ENCODE measurements at places on chromosomes 16 and 17.

- DNase-seq, result no peak
Measured at GRCh38 chr17:58985971-58986370, 120.7 kb downstream of the TRIM37 start.

DNA sequence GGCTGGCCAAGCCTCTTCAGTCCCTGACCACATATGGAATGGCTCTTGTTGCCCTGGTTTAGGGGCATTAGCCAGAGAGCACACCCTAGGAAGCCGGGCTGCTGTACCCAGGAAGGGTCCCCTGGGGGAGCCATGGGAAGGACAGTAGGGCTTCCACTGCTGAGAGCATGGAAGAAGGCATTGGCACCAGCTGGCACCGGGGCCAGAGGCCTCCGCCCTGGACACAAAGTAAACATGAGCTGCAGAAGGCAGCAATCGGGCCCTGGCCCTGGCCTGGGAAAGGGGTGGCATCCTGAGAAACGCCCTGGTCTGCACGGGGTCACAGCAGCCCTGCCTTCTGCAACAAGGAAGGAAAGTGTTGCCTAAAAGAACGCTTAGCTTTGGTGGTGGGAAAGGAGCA lies 49.4 kb downstream of the VAC14 start:
- peak; percentile 47 for DNase-seq

DNA sequence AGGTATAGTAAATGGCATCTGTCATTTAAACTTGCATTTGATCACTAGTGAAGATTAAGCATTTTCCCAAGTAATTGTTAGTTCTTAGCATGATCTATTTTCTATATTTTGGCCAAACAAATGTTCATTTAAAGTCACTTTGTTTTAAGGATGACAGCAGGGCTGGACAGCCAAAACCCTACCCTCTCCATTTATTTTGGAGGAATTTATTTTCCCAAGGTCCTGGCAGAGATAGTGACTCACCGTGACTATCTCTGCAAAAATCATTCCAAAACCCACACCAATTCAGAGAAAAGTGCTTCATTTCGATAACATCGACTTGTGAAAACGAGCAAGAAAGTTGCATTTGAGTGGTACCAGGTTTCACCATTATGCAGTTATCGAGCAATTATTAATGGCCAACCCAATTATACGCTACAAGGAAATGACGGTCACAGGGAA lies 665 bp upstream of the AKAP1 start:
- DNase-seq, result no peak

- no peak for DNase-seq
Measured at GRCh38 chr16:19882646-19883045, 2.0 kb downstream of the GPRC5B start.

DNA sequence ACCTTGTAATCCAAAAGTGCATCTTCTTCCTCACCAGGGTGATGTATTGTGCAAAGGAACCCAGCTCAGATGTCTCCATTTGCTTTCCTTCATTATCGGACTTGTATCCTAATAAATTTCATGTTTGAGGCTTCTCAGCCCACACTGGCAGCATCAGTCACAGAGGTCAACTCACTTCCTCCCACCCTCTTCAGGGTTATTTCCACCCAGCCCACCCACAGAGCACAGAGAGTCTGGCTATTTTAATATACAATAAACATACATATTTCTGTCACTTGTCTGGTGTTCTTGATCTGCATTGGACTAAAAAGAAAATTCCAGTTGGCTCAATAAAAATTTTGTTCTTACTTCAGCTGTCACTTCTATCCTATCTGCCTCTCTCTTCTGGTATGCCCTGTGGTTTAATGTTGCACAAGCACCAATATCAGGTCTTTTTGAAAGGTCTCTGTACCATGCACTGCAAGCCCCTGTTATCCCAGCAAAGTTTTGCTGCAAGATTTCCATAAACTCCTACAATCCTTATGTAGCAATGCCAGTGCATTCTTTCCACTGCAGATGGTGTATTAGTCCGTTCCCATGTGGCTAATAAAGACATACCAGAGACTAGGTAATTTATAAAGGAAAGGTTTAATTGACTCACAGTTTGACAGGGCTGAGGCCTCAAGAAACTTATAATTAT lies 201.8 kb downstream of the CDH11 start:
- no peak for DNase-seq

- DNase-seq, result no peak
Measured at GRCh38 chr17:70139449-70139993, 29.8 kb upstream of the KCNJ2 start.

- no peak for DNase-seq
Measured at GRCh38 chr16:55040366-55041086, 109.9 kb downstream of the IRX5 start.

DNA sequence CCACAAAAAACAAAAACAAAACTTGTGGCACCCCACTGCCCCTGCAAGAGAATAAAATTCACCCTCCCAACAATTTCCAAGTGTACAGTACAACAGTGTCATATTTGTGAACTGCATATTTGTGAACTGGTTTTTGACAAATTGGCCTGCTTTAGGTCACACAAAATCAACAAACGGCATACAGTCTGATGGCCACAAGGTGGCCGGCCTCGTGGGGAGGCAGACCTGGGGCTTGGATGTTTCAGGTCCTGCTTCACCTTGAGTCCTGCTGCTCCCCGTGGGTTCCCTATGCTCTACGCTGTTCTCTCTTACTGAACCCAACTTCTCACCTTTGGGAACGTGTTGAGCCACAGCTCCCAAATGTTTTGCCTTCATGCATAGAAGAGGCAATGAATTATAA lies 102.2 kb downstream of the CDK5R1 start:
- no peak for DNase-seq

GRCh38 chr16:67672306-67672705 lies 5.7 kb downstream of the C16orf86 start:
- peak; percentile 28 for DNase-seq

DNA sequence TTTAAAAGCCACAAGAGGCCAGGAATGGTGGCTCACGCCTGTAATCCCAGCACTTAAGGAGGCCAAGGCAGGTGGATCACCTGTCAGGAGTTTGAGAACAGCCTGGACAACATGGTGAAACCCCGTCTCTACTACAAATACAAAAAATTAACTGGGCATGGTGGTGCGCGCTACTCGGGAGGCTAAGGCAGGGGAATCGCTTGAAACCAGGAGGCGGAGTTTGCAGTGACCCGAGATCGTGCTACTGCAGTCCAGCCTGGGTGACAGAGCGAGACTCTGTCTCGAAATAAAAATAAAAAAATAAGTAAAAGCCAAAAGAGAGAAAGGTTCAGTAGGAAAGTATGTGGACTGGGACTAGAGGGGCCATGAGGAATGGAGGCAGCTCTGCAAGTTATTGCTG lies 13.1 kb upstream of the ITGAL start:
- DNase-seq, result no peak

GRCh38 chr17:66781135-66781534 lies 53.8 kb upstream of the CACNG5 start:
- no peak for DNase-seq

DNA sequence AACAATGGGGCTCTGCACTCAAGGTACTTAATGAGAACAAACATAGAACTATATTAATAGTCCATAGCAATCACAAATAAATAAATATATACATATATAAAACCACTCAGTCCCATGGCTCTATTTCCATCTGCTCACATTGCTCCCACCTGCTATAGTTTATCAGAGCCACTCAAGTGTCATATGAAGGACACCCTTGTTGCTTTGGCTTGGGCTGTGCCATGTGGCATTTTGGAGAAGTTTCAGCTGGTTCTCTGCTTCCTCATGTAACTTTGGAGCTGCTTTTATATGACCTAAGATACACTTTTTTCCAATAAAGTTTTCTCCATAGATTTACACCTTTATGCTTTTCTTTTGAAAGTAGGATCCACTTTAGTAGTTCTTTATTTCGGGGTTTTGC lies 126.4 kb downstream of the KCNJ2 start:
- DNase-seq, result no peak

GRCh38 chr16:17945080-17945601 lies 391.4 kb downstream of the NPIPA8 start:
- DNase-seq, result no peak

DNA sequence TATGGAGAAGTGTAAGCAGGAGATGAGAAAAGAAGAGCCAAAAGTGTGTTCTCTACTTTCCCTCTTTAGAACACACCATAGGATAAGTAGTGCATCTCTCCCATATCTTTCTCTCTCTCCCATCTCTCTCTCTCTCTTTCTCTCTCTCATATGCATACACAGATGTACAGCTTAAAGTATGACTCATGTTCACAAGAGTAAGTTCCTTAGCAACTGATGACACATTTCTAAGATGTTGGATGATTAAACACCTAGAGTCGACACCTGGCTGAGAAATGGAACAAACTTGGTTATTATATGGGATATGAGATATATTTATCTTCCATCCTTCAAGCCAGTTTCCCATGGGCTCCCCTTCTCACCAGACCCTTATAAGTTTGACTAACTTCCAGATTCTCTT lies 113.5 kb downstream of the TMEM132E start:
- no peak for DNase-seq

GRCh38 chr17:73064084-73064938 lies 28.2 kb downstream of the SLC39A11 start:
- no peak for DNase-seq

GRCh38 chr16:48565752-48566151 lies 44.2 kb downstream of the N4BP1 start:
- DNase-seq, result no peak

DNA sequence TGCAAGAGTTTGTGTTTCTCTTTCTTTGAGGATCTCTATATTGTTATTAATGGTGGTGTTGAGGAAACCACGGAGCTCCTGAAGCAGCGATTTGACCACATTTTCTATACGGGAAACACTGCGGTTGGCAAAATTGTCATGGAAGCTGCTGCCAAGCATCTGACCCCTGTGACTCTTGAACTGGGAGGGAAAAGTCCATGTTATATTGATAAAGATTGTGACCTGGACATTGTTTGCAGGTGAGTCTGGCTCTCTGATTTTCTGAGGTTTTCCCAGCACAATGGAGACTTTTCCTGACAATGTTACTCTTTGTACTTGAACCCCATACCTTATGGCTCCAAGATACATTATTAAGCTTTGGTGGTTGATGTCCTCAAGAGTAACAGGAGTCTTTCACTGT lies 7.8 kb downstream of the ALDH3A2 start:
- no peak for DNase-seq

GRCh38 chr17:31158746-31159377 lies 64.1 kb downstream of the NF1 start:
- no peak for DNase-seq

DNA sequence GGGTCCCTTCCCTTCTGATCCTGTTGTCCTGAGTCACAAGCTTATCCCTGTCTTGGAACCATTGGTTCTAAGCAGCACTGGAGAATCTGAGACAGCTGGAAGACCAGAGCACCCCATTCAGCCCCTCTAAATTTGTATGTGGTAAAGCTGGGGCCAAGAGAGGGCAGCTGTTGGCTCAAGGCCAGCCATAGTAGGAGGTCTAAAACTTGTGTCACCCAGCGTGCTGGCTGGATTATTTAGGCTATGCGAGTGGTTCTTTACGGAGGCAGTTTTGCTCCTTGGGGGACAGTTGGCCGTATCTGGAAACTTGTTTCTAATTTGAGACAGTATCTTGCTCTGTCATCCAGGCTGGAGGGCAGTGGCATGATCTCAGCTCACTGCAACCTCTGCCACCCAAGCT lies 69.6 kb upstream of the GSE1 start:
- no peak for DNase-seq

GRCh38 chr17:5706577-5707210 lies 122.4 kb upstream of the NLRP1 start:
- DNase-seq, result peak; percentile 35

GRCh38 chr17:4405038-4405669 lies 28.6 kb upstream of the SPNS3 start:
- no peak for DNase-seq

DNA sequence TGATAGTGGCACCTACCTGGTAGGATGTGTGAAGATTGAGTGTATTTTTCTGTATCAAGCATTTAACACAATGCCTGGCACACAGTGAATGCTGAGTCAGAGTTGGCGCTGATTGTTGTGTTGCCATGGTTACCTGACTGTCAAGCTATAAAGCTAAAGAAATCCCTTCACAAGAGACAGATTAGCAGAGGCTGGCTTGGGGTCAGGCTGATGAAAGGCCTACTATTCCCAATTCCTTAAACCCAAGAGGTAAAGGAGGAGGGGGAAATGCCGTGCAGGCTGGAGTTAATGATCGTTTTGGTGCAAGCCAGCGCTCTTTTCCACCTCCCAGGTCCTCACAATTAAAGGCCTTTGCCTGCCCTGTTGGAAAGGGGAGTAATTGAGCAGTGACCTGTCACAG lies 5.9 kb downstream of the CLEC19A start:
- no peak for DNase-seq

DNA sequence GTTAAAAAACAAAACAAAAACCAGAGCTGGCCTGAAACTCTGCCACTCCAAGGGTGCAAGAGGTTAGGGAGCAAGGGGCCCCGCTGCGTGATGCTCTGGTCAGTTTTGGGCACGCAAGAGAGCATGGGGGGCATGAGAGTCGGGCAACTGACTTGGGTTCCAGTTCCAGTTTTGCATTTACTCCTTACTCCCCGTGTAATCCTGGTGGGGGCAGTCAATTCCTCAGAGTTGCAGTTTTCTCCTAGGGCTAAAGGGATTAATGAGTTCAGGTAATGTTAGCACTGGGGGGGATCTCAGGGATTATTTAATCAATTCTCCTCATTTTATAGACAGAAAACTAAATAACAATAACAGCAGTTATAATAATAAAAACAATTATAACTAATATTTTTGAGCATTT lies 72.9 kb upstream of the PMFBP1 start:
- no peak for DNase-seq

GRCh38 chr17:78438271-78438691 lies 59.8 kb downstream of the PGS1 start:
- no peak for DNase-seq

DNA sequence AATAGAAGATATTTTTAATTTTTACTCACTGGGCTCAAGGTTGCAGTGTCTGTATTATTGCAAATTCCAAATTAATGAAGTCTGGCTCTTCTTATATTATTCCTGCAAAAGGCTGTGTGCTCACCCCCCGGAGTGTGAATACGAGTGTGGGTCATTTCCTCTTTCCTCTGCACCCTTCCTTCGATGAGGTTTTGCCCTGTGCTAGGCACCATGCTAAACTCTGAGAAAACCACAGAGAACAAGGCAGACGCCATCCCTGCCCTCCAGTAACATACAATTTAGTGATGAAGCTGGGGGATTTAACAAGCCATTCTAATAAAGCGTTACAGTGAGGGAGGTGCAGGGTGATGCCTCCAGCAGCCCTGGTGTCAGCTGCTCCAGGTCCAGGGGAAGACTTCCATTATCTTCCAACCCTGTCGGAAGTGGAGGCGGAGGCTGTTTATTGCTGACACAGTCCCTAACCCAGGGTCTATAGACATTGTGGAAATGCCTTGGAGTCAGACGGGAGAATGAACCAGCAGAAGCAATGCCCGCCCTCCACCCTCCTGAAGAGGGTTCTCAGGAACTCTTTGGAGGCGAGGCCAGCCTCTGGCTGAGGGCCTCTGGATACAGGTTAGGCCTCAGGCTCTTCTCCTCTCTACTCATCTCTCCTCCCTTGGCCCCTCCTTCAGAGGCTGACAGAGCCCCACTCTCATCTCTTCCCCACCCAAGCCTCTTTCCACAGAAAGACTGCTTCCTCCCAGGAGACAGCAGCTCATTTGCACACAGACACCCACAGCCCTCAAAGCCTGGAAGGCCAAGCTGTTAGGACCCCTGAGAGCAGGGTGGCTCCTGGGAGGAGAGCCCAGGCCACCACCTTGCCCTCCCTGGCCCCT lies 2.0 kb upstream of the ACE start:
- DNase-seq, result no peak

- DNase-seq, result no peak
Measured at GRCh38 chr17:60534613-60535157, 8.6 kb upstream of the APPBP2 start.

GRCh38 chr16:85729452-85730185 lies 21.3 kb downstream of the C16orf74 start:
- no peak for DNase-seq

Data from naive thymus-derived CD8-positive, alpha-beta T cell (primary cell).